CMK (cell line): ENCODE measurements at places on chromosomes 16 and 17.

DNA sequence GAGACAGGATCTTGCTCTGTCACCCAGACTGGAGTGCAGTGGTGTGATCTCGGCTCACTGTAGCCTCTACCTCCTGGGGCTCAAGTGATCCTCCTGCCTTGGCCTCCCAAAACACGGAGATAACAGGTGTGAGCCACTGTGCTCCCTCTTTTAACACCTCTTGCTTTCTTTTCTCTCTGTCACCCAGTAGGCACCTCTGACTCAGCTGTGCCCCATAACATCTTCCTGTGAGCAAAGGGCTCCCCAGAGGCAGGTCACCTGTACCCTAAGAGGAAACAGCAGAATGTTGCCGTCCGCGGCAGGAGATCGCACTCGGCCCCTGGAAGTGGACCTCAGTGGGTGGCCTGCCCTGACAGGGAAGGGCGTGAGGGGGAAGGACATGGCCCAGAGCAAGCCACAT is 918 bp upstream of the NLRC3 start:
- no peak for DNase-seq

- no peak for DNase-seq
Observed at GRCh38 chr16:31700530-31701388, 172.8 kb upstream of the ZNF267 start.

GRCh38 chr17:65009848-65010247 is 46.7 kb downstream of the GNA13 start:
- DNase-seq, result no peak

DNA sequence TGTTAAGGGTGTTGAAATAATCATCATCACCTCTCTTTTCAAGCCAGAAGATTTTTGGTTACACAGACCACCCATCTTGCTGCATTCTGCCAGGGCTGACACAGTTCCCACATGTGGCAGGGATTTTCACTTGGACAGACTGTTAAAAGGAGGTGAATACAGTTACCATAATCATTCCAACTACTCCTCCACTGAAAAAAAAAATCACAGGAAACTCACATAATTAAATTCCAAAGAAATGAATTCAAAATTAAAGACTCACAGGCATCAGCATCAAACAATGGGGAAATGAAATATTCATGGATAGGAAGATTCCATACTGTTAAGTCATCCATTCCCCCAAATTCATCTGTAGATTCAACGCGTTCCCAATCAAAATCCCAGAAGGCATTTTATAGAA is 209.4 kb downstream of the MRTFB start:
- no peak for DNase-seq

DNA sequence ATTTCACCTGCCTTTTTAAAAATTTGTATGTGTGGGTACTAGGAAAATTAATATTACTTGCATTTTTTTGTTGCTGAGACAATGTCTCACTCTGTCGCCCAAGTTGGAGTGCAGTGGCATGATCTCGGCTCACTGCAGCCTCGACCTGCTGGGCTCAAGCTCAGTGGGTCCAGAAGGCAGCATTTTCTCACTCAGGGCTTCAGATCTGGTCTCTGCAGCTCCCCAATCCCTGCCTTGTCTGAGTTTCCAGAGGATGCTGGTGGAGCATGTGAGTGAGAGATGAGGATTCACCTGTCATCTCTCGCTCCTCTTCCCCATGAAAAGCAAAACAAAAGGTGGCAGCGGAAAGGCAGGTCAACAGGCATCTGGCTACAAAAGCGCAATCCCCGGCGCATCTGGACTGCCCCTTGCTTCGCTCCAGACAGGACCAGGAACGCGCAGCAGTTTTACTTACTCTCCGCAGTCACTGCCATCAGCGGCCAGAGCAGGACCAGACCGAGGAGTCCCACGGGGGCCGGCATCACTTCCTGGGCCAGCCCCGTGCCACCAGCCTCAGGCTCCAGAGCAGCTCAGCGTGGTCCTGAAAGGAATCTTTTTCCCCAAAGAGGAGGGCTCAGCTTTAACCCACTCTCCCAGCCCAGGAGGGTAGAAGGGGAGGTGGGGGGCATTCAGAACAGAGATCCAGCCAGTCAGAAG is 59.9 kb downstream of the LITAF start:
- DNase-seq, result no peak

- DNase-seq, result no peak
Observed at GRCh38 chr17:10836966-10837590, 809 bp downstream of the PIRT start.

DNA sequence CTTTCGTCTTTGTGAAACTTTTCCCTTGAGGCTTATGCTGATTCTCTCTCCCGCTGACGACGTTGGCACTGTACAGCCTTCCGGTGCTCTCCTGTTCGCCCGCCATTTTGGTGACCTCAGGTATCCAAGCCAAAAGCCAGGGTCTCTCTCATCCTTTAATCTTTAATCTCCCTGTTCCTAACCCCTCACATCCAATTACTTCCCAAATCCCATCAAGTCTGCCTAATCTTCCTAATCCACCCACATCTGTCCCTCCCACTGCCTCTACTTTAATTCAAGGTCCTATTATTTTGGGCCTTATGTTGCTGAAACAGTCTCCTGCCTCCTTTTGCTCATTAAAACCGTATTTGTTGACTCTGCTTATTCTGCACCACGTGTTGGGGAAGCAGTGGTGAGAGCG is 7.3 kb downstream of the WRAP53 start:
- DNase-seq, result no peak

DNA sequence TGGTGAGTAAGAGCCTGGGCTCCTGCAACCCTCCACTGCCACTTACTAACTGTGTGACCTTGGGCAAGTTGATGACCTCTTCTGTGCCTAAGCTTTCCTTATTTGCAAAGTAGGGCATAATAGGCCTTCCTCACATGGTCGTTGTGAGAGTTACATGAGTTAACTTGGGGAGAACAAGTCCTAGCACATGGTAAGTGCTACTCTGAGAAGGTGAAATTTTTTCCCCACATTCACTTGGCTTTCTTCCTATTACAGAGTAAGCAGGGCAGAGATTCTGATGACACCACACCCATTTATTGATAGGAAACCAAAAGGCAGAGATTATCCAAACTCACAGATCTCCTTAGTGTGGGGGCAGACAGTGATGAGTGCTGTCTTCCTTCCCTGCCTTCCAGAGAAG is 1.6 kb downstream of the KCNH4 start:
- no peak for DNase-seq

DNA sequence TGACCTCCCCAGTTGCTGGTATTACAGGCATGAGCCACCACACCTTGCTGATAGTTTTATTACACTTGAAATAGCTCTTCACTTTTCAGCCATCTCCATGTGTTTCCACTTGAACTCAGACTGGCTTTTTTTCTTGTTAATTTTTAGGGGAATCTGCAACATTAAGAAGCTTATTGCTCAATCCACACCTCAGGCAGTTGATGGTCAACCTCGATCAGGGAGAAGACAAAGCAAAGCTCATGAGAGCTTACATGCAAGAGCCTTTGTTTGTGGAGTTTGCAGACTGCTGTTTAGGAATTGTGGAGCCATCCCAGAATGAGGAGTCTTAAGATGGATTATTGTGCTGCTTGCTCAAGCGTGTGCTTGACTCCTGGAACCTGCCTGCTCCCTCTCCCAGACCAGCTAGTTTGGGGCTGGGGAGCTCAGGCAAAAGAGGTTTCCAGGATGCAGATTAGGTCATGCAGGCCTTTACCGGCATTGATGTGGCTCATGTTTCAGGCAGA is 8.6 kb downstream of the ZNHIT3 start:
- DNase-seq, result no peak

GRCh38 chr17:29125651-29126050 is 54.5 kb downstream of the MYO18A start:
- no peak for DNase-seq

DNA sequence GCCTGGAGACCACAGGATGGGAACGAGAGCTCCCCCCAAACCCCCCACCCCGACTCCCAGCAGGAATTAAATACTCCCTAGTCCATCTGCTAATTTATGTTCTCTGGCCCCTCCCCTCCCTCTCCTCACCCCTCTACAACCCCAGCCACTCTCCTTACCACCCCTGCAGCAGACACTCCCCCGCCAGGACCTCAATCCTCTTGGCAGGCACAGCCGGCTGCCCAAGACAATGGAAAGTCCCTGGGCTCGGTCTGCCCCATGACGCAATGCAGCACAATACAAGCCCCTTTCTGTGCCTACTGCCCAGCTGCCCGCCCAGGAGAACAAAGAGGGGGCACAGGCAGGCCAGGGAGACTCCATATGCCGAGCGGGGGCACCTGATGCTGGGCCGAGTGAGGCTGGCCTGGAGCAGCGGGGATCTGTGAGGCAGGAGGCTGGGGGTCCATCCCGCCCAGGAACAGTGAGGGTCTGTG is 30.3 kb upstream of the CDC42EP4 start:
- no peak for DNase-seq

DNA sequence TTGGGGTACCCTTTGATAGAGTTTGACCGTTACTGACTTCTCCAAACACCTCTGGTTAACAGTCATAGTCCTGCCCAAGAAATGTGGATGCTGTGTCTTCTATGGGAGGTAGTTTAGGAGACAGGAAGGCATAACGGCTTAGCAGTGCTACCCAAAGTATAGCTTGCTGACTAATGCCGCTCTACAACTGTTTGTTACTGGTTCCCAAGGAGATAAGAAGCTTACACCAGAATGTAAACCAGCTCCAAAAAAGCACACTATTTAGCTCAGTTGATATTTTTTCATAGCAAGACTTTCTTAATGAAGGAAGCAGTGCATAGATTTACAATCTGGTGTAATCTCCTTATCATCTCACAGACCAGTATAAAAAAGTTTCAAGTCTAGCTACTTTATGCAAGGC is 95.7 kb downstream of the HS3ST3B1 start:
- DNase-seq, result no peak

GRCh38 chr16:5072334-5073278 is 963 bp downstream of the ALG1 start:
- no peak for DNase-seq

GRCh38 chr16:67177743-67178699 is 5.7 kb downstream of the MATCAP1 start:
- DNase-seq, result no peak

- no peak for DNase-seq
Observed at GRCh38 chr16:64865069-64865696, 256.7 kb downstream of the CDH11 start.

GRCh38 chr17:43591001-43591400 is 44.9 kb upstream of the ETV4 start:
- no peak for DNase-seq

GRCh38 chr16:30628628-30629540 is 18.7 kb upstream of the ZNF689 start:
- peak; percentile 64 for DNase-seq

GRCh38 chr16:82667437-82667836 is 40.7 kb downstream of the CDH13 start:
- no peak for DNase-seq

GRCh38 chr17:78611607-78612006 is 34.4 kb upstream of the DNAH17 start:
- DNase-seq, result no peak

GRCh38 chr17:81049372-81049911 is 14.5 kb downstream of the BAIAP2 start:
- DNase-seq, result no peak

DNA sequence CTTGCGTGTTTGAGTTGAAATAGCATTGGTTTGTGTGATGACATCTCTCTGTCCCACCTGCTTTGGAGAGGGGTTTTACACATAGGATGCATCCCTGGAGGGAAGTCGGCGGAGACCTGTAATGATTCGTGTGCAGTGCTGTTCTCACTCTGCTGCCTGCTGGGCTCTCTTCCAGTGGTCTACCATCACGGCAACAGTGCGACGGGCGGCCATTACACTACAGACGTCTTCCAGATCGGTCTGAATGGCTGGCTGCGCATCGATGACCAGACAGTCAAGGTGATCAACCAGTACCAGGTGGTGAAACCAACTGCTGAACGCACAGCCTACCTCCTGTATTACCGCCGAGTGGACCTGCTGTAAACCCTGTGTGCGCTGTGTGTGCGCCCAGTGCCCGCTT is 41.1 kb upstream of the CRISPLD2 start:
- DNase-seq, result no peak

- DNase-seq, result no peak
Observed at GRCh38 chr17:38693700-38694329, 11.3 kb upstream of the MLLT6 start.

GRCh38 chr17:1010586-1010985 is 13.7 kb downstream of the TIMM22 start:
- no peak for DNase-seq

GRCh38 chr16:65116818-65117430 is 4.9 kb downstream of the CDH11 start:
- DNase-seq, result no peak

- DNase-seq, result no peak
Observed at GRCh38 chr17:19867079-19867328, 732 bp downstream of the ULK2 start.

- no peak for DNase-seq
Observed at GRCh38 chr17:13749166-13749890, 147.6 kb upstream of the HS3ST3A1 start.

DNA sequence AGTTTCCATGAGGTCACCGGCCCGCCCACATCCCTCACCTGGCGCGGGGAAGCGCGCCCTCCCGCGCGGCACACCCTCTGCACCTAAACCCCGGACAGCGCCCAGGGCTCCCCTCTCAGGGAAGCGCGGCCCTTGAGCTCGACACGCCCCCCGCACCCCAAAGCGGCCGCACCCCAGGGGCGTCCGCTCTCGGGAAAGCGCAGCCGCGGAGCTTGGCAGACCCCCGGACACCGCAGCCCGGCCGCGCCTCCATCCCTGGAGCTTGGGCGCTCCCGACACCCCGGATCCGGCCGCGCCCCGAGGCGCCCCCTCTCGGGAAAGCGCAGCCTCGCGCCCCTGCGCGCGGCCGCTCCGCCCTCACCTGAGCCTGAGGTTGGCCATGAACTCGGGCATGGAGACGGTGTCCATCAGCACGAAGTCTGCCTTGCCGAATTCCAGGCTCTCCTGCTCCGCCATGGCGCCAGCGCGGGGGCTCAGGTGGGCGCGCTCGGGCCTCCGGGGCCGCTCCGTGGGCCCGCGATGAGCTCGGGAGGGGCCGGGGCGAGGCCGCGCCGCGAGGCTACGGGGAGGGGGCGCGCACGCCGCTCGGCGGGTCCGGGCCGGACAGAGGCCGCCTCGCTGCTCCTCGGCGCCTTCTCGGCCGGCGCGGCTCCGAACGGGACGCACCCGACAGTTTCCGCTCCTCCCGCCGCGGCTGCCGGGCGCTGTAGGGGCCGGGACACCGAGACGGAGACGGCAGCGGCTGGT is at the start of gene MYO1D:
Gene MYO1D, minus strand, starts transcription at position 708 of the 747 bp plus-strand sequence. Its CDS starts 252 bp downstream, at position 456.
- DNase-seq, result no peak

- DNase-seq, result no peak
Observed at GRCh38 chr16:72786606-72787005, 261.3 kb downstream of the ZFHX3 start.

DNA sequence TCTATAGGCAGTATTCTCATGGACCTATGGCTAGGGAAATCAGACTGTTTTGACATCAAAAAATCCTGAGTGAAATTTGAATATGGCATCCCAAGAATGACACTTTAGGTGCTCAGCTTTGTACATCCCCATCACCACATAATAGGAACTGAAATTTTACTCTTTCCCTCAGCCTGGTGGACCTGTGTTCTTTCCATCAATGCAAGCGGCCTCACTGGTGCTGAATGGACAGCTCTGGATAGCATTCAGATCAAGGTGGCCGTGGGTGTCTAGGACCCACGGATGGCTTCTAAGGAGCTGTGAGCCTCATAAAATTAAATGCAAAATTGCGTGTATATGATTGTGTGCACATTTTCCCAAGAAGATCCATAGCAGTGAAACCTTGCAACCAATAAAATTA is 152.6 kb downstream of the MAP2K6 start:
- DNase-seq, result no peak
